Right renal pelvis (tissue), 4 donors: ENCODE measurements at places on chromosomes 5 and 9.
A peak's percentile ranks its signal among the peaks of the same experiment; 100 is the strongest.

GRCh38 chr5:76849419-76850291 lies at the start of gene S100Z:
Gene S100Z, plus strand, starts transcription at chr5:76850014. Its CDS starts 25,346 bp downstream, at chr5:76875360.
- no peak for DNase-seq

- DNase-seq = no peak
These were observed 18.2 kb downstream of the PPP2R2B start for GRCh38 chr5:146860213-146860893.

- no peak for DNase-seq
These were observed 260.0 kb downstream of the AUH start for GRCh38 chr9:91101611-91102168.

- DNase-seq = no peak
These were observed 8.5 kb downstream of the SPINK9 start for GRCh38 chr5:148343603-148344487.

- DNase-seq = no peak
These were observed 1.6 kb downstream of the BSPRY start for GRCh38 chr9:113350937-113351336.

GRCh38 chr5:45623832-45624231 lies 72.3 kb downstream of the HCN1 start:
- DNase-seq = no peak

GRCh38 chr5:158898185-158899177 lies 201.2 kb downstream of the EBF1 start:
- DNase-seq = no peak

GRCh38 chr5:4233671-4234070 lies 638.0 kb downstream of the IRX1 start:
- DNase-seq = no peak

DNA sequence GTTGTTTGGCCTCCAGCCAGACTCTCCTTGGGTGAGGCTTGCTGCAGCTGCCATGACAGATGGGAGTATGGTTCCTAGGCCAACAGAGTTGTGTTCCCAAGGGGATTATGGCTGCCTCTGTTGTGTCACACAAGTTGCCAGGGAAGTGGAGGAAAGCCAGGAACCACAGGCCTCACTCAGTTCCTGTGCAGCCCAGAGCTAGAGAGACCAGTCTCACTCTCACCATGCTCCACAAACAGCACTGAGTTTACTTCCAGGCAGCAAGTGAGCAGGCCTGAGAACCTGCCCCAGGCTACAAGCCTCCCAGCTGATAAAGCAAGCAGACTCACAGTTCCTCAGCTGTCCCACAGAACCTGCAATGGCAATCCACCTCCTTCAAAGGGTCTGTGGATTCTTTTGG lies 273.6 kb upstream of the TAS2R1 start:
- DNase-seq = no peak

- DNase-seq = no peak
These were observed 14.3 kb downstream of the TTC1 start for GRCh38 chr5:160023007-160023907.

DNA sequence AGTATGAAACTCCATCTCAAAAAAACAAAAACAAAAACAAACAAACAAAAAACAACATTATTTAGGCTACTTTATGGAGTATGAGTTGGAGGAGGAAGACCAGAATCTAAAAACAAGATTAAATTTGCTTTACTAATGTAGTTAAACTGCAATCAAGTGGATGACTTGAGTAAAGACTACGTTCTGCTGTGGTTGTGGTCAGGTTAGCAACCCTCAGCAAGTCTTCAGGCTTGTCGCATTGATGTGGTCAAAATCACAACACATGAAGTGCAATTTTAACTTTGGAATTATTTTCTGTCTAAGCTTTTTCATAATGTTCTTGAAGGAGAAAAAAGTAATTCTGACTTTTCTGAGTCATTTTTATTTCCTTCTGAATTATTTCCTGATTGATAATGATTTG lies 43.1 kb downstream of the PDE6A start:
- DNase-seq = no peak

DNA sequence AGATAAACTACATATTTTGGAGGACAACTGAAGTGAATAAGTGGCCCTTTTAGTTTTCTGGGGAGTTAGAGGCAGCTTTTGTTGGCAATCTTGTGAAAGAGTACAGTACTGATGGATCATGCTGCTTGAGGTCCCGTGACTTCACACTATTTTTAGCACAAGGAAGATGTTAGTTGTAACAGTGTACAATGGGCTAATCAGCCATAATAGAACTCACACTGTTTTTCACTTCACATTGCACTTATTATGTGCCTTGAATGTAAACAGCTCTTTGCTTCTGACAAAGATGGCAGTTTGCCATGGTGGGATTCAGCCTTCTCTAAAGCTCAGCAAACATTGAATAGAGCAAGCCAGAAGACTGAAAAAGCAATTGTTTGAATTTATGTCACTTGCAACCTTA lies 176.7 kb upstream of the ZNF608 start:
- no peak for DNase-seq

DNA sequence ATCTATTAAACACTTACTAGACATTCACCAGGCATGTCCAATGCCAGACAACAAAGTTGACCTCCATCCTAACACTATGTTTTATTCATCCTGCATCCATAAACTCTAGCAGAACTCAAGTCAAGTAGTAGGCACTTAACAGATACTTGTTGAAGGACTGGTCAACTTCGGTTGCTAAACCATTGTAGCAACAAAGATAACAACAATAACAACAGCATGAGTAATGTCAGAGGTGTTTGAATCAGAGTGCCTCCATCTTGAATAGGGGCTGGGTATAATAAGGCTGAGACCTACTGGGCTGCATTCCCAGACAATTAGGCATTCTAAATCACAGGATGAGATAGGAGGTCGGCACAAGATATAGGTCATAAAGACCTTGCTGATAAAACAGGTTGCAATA lies 180.5 kb upstream of the ZNF462 start:
- DNase-seq = no peak

DNA sequence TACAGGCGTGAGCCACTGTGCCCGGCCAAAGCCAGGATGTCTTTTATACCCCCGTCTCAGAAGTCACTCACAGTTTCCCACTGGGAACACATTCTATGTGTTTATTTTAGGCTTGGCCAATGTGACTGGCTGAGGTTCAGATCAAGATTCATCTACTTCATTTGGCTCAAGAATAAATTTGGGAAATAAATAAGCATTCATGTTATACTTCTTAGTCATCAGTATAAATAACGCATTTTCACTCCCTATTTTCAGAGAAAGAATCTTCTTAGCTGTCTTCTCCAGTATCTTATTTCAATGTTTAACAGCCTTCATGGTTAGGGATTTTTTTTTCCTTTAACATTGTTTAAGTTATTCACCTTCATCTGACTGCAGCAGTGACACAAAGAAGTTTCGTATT lies 11.8 kb downstream of the S100Z start:
- no peak for DNase-seq

- no peak for DNase-seq
These were observed 274.4 kb downstream of the HINT1 start for GRCh38 chr5:130890610-130891009.

DNA sequence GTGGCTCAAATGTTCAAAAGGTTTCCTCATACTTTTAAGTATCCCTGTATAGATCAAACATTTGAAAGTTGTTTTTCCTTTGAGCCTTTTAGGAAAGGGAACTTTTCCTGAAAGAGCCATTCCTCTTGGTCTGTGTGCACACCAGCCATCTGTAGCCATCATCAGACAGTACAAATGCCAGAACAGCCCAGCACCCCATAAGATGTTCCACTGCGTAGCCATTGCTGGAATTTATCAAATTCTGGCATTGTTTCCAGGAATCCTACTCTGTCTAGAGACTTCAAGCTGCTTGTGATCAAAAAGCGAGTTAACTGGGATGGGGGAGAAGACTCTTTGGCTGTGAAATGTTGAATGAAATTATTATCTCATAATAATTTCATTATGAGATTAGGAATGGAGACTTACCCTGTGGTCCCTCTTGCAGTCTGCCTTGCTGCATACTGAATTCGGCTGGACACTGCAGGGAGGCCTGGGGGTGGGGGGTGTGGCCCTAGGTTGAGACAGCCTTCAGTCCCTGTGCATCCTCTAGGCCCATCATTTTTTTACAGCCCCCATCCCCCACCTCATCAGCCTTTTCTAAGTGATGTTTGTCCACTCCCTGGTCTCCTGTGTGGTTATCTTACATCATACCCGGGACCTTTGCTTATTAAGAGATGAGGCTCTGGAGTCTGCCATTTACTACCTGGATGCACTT lies 99.8 kb downstream of the RALGPS1 start:
- no peak for DNase-seq

GRCh38 chr5:126503602-126504104 lies 80.4 kb downstream of the GRAMD2B start:
- DNase-seq = no peak

- no peak for DNase-seq
These were observed 264.4 kb upstream of the MSX2 start for GRCh38 chr5:174459832-174460448.

DNA sequence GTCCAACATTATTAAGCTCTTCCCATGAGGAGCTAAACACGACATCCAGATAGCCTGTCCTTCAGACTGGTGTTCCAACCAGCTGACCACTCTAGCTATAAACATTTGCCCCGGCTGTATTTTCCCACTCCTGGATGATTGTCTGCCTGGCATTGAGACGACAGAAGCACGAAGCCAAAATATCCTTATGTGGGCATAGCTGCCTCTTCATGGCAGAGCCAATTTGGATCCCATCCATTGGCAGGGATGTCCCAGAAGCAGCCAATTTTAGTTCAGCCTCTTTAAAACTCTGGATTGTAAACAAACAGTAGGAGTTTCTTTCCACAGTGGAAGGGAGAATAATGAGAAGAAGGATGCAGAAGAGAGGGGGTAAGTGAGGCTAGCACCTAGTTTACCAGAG lies 507.6 kb downstream of the CETN3 start:
- no peak for DNase-seq

DNA sequence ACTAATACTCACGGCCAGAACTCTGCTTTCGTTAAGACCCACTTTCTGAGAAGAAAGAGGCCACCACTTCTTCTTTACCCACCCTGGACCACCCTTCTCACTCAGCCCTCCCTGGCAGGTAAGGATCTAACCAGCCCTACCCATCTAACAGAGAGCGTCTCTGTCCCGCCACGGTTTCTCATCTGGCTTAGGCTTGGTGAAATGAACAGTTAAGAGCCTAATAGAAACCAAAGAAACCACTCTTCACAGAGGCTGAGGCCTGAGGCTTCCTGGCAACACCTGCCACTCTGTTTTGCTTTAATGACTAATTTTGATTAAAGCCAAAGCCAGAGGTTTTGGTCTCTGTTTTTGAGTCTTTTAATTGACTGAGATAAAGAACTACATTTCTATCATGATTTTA lies 354.1 kb upstream of the SLC30A5 start:
- no peak for DNase-seq

DNA sequence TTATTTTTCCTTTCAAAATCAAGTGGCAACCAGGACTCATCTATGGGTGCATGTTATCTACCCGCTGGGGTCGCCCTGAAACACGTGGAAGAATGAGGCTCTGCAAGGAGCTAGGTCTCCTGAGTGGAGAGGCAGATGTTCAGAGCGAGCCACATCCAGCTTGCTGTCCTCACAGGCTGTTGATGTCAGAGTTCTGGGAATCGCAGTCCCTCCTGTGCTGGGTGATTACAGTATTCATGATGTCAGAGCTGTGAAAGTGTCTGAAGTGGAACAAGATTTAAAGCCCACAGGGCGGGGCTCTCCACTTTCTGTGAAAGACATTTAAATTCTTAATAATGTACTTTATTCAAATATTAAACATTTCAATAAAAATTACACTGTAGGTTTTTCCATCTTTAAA lies 24.4 kb upstream of the LMX1B start:
- no peak for DNase-seq

DNA sequence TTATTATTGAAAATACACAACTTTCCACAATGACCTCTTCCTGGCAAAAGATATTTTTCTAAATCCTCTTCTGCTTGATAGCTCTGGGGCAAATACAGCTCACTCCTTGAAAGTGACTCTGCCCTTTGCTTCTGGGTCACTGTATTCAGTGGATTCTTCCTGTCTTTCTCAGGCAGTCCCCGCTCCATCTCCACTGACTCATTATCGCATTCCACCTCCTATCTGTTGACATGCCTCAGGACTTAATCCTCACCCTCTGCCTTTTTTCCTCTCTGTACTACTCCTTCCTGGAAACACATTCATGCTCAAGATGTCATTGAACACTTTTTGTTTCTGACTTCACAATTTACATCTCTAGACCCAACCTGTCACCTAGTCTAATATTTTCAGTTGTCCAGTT lies 8.4 kb upstream of the RGS7BP start:
- no peak for DNase-seq

- DNase-seq = no peak
These were observed 28.5 kb upstream of the SLC6A3 start for GRCh38 chr5:1473746-1474145.

- no peak for DNase-seq
These were observed 907.0 kb upstream of the DMAC1 start for GRCh38 chr9:8706531-8706930.

DNA sequence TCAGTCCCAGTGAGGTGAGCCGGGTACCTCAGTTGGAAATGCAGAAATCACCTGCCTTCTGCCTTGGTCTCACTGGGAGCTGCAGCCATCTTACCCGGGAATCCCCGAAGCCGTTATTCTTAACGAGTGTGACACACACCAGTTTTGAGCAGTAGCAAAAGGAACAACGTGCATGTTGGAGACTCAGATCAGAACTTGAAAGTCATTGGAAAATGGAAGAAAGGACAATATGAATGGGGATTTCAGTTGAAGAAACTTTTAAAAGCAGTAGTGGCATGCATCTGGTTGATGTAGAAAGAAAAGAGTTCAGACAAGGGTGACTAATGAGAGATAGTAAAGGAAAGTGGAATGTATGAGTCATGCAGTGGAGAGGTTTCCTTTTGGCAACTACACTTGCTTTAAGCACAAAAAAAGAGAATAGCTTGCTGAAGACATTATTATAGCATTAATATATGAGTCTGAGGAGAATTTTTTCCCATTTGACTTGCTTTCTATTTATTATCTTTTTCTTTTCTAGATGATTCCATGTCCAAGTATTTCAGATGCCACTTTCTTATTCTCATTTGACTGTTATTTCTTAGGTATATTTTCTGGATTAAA lies 44.4 kb upstream of the ANKDD1B start:
- DNase-seq = no peak

DNA sequence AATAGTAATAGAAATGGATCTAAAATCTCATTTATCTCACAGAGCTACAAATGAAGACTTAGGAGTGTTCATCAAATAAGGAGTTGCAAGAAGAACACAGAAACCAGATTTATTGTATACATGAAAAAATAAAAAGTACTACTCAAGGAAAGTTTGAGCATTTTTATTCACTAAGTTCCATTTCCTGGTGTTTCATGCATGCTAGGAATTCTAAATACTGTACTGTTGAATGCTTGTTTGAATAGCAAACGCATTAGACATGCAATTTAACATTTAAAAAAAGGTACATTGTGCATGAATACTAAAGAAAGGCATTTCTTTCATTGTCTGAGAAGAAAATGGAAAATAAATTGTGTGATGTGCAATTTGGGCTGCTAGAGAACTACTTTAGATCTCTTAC lies 52.1 kb downstream of the C6 start:
- no peak for DNase-seq

- peak; percentile 57 for DNase-seq
These were observed 438 bp downstream of the SOX30 start for GRCh38 chr5:157651623-157652376.
